GM12864 (cell line): ENCODE measurements at places on chromosomes 13 and 19.
A peak's percentile ranks its signal among the peaks of the same experiment; 100 is the strongest.

DNA sequence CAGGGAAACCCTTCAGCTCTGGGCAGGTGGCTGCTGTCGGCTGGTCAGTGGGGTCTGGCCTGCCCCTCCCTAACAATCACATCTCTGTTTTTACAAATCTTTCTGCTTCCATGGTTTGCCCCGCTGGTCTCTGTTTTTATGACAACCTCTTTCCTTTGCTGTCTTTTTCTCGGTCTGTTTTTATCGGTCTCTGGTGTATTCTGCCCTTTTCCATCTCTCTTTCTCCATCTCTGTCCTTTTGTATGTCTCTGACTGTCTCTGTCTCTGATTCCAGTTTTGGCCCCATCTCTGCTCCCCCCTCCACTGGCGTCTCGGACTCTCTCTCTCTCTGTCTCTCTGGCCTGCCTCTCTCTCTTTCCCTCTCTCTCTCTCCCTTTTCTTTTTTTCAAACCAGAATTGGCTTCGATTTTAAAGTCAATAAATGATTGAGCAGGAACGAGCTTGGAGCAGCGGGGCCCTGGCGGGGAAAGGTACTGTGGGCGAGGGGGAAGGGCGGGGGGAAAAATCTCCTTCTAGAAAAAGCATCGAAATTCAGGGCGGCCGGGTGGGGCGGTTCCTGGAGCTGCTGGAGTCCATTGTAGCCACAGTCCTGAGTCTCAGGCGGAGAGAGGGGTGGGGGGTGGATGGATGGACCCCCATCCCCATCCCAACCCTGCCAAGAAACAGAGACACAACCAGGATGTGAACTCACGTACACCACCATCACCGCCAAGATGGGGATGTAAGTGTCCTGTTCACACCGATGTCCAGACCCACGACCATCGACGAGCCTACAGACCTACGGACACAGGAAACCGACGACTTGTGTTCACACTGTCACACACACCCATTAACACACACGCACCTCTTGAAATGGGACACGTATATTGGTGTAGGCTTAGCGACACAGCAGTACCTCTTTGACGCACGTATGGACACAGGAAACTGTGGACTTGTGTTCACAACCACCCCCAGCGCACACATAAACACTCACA, 3.0 kb downstream of the NFIX start:
- no peak for DNase-seq

GRCh38 chr13:50396001-50396400, 380.8 kb downstream of the KCNRG start:
- DNase-seq: no peak

- peak; percentile 25 for DNase-seq
Measured at GRCh38 chr13:73715114-73715910, 418.9 kb downstream of the KLF12 start.

GRCh38 chr19:41548954-41549688, 26.8 kb upstream of the CEACAM21 start:
- DNase-seq: no peak

DNA sequence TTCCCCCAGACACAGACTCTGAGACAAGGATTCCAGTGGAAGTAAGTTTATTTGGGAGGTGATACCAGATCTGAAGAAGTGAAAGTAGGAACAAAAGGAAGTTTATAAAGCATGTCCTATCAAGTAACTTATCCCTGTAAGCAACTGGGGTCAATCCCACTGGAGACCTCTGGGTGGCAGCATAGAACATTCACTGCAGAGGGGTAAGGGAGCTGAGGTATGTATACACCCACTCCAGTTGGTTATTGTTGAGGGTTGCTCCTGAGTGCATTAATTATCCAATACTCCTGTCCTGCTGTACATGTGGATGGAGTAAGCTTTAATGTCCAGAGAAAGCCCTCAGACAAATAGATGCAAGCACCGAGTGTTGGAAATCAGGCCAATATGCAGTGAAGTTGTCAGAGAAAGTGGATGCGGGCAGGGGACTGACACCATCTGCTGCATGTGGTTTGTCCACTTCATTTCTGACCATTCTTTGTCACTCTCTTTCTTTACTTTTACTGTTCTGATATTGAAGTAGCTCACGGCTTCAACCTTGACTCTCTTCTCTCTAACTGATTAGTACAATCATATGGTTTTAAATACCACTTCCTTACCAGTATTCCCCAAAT, 46.7 kb downstream of the NOTCH3 start:
- DNase-seq: no peak

DNA sequence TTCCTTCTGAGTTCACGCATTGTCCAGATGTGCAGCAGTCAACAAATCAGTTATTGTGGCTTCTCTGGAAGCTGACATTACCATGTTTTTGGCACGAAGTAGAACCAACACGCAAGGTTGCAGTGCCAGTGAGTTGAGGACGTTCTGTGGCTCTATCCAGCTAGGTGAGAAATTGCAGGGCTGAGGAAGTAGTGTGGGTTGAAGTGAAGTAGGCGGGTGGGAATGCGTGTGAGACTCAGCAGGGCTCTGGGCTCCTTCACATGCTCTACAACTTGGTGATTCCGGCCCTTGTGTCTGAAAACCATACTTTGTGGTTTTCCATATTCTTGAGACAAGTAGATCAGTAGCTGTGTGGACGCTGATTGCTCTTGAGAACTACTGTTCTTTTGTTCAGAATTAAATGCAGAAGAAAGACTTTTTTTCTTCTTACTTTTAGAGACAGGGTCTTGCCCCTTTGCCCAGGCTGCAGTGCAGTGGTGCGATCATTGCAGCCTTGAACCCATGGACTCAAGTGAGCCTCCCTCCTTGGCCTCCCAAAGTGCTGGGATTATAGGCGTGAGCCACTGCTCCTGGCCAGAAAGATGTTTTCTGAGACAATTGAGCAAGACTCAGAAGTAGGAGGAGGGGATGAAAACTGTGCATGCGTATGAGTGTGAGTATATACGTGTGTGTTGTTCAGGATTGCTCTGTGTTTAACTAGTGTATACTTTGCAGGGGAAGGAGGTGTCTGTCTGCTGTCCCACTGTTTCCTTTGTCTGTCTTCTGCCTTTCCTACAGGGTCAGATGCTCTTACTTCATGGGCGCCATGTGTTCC, 46.2 kb downstream of the GATAD2A start:
- no peak for DNase-seq

- DNase-seq: no peak
Measured at GRCh38 chr19:13652810-13653590, 111.3 kb upstream of the MRI1 start.

- no peak for DNase-seq
Measured at GRCh38 chr13:34459856-34460255, 482.2 kb upstream of the NBEA start.

DNA sequence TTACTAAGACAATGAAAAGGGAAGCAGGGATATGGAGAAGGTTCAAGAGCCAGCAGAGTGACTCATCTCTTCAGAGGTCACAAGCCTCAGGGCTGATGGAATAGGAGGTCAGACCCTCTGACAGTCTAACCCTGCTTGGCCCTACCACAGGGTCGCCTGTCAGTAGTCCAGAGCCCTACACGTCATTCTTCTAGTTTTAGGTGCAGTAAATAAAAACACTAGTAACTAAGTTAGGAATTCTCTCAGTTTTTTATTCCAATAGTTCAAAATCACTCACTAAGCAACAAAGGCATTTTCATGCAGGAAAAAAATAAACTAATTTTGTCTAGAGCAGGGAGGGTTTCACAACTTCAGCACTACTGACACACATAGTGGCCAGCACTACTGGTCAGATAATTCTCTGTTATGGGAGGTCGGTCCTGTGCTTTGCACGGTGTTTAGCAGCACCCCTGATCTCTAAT, 27.2 kb downstream of the FOXO1 start:
- DNase-seq: no peak

DNA sequence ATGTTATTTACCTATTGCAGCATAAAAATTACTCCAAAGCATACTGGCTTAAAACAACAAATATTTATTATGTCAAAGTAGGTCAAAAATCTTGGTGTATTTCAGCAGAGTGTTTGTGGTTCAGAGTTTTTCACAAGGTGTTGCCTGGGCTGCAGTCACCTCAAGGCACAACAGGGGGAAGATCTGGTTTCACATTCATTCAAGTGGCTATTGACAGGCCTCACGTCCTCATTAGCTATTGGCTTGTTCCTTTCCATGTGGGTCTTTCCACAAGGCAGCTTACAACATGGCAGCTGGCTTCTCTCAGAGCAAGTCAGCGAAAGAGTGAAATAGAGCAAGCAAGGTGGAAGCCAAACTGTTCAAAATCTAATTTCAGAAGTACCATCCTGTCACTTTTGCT, 602.9 kb downstream of the OLFM4 start:
- no peak for DNase-seq

DNA sequence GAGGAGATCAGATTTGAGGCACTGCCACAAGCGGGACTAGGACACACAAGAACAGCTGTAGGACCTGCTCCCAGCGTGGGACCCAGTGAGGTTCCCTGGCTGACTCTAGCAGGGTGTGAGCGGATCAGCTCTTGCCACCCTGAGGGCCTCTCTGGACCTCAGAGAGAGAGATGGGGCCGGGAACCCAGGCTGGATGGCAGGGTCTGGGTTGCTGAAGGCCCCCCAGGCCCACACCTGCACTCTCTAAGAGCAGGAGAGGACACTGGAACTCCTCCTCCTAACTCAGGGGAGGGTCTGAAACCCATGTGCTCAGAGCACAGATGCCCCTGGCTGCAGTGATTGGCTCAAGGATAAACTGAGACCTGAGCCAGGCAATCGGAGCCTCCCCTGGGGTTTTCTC, 13.5 kb upstream of the IL4I1 start:
- no peak for DNase-seq

GRCh38 chr19:2546128-2547032, 70.5 kb downstream of the GADD45B start:
- no peak for DNase-seq

- no peak for DNase-seq
Measured at GRCh38 chr13:35848336-35849255, 282.6 kb downstream of the DCLK1 start.

- DNase-seq: peak; percentile 58
Measured at GRCh38 chr19:41957838-41958366, 1.2 kb downstream of the RABAC1 start.

- DNase-seq: no peak
Measured at GRCh38 chr13:110780422-110780821, 66.9 kb downstream of the ING1 start.

- DNase-seq: no peak
Measured at GRCh38 chr19:23065306-23065705, 51.5 kb upstream of the ZNF730 start.

- DNase-seq: no peak
Measured at GRCh38 chr13:59901191-59901590, 262.5 kb downstream of the DIAPH3 start.

DNA sequence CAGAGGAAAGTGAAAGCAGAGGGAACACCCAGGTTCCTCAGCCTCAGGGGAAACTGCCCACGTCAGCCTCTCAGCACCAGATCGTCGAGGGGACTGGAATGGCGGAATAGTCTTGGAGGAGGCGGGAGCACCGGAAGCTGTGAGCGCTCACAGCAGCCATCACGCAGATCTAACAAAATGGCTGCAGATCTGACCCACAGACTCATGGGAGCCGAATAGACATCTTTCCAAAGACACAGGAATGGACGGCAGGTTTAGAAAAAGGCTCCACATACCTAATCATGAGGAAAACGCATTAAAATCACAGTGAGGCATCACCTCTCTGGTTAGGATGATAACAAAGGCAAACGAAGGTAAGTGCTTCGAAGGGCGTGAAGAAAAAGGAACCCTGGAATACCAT, 11.8 kb upstream of the LILRA2 start:
- DNase-seq: no peak

GRCh38 chr13:113845055-113845454, 18.8 kb downstream of the GAS6 start:
- DNase-seq: no peak
